ENCODE measurements at places on chromosomes 13 and 19.

GRCh38 chr19:2223391-2223790 lies 12.7 kb downstream of the PLEKHJ1 start:
- DNase-seq = no peak

DNA sequence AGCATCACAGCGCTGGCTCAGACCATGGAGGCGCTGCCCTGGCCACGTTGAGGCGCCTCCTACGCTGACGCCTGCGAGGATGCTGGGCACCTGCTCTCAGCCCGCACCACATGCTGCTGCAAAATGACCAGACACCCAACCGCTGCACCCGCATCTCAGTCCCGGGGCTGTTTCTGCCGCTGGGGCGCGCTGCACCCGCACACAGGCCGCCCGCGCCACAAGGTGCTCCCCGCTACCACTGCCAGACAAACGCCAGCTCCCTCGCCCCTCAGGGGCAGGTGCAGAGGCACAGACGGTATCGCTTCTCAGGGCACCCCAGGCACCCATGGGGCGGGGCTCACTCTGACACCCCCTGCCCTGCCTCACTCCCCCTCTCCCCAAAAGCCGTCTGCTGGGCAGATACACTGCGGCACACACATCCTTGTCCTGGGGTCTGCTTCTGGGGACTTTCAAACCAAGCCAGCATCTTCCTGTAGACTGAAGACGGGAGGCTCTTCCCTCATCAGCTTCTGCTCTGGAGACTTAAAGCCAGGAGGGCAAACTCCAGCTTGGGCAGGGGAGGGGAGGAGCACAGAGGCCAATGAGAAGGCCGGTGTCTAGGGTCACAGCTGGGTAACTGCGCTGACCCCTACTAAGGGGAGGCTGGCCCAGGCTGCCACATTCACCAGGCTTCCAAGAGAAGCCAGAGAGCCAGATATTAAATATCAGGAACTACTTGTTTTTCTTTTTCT lies 16.3 kb downstream of the CHERP start:
- DNase-seq = no peak

DNA sequence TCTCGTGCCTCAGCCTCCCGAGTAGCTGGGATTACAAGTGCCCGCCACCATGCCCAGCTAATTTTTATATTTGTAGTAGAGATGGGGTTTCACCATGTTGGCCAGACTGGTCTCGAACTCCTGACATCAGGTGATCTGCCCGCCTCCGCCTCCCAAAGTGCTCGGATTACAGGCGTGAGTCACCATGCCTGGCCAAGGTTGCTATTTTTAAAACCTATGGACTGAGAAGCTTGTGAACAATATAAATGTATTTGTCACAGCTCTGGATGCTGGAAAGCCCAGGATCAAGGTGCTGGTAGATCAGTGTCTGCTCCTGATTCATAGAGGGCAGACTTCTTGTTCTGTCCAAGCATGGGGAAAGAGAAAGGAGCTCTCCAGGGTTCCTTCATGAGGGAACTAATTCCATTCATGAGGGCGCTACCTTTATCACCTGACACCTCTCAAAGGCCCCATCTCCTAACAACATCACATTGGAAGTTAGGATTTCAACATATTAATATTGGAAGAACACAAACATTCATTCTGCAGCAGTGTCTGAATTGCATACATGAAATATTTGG lies 16.1 kb downstream of the CARD8 start:
- no peak for DNase-seq

GRCh38 chr13:105821337-105821736 lies 714.1 kb downstream of the EFNB2 start:
- no peak for DNase-seq

DNA sequence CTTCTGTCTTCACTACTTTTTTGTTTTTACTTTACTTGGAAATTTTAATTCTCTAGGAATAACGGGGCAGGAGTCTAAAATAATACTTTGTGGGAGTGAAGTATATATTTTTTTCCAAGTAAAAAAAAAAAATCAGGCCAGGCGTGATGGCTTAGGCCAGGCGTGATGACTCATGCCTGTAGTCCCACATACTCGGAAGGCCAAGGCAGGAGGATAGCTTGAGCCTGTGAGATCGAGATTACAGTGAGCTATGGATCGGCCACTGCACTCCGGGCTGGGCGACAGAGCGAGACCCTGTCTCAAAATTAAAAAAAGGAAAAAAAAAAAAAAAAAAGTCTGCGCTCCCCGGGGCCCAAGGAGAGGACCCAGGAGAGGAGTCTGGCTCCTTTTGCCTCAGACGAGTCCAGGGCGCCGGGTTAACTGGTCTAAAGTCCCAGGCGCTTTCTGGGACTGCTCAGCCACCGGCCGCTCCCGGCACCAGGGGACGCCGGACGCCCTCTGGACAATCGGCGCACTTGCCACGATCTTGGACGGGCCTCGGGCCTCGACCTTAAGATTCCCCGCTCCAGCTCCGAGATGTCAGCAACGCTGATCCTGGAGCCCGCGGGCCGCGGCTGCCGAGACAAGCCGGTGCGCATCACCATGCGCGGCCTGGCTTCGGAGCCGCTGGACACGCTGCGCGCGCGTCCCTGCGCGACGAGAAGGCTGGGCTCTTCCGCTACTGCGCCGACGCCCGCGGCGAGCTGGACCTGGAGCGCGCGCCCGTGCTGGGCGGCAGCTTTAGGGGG lies 2.7 kb upstream of the ZFP82 start:
- DNase-seq = peak; percentile 58

GRCh38 chr19:55340784-55341147 lies 1.1 kb downstream of the KMT5C start:
- DNase-seq = peak; percentile 19

DNA sequence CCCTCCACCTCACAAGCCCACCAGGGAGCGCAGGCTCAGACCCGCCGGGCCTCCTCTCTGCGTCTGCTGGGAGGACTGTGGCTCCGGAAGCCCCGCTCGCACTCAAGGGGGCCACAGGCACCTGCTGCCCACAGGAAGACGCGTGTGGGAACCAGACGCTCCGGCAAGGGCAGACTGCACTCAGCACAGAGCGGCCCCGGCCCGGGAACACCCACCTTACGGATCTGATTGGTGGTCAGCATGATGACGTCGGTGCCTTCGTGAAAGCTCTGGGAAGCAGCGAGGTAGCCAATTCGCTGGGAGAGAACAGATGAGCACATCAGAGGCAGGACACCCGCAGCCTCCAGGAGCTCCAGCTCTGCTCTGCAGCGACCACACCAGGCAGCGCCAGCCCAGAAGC lies 14.6 kb downstream of the AP3D1 start:
- no peak for DNase-seq

GRCh38 chr13:50609011-50609410 lies 234.5 kb downstream of the DLEU7 start:
- DNase-seq = no peak

GRCh38 chr19:5917431-5918107 lies 3.5 kb downstream of the CAPS start:
- no peak for DNase-seq

- DNase-seq = no peak
Observed at GRCh38 chr19:16368385-16369305, 44.0 kb downstream of the KLF2 start.

DNA sequence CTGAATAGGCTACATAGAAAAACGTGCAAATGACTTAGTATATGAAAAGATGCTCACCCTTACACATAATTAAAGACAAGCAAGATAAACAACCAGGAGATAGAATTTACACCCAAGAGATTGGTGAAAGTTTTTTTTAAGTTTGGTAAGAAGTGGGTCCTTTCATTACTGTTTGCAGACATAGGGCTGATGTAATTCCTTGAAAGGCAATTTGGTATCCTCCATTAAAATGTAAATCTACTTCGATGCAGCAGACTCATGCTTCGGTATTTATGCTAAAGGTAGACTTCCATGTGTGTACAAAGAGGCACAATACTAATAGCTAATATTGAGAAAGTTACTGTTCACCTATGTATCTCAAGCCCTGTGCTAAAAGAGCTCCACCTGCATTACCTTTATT lies 33.5 kb downstream of the CNMD start:
- DNase-seq = no peak

DNA sequence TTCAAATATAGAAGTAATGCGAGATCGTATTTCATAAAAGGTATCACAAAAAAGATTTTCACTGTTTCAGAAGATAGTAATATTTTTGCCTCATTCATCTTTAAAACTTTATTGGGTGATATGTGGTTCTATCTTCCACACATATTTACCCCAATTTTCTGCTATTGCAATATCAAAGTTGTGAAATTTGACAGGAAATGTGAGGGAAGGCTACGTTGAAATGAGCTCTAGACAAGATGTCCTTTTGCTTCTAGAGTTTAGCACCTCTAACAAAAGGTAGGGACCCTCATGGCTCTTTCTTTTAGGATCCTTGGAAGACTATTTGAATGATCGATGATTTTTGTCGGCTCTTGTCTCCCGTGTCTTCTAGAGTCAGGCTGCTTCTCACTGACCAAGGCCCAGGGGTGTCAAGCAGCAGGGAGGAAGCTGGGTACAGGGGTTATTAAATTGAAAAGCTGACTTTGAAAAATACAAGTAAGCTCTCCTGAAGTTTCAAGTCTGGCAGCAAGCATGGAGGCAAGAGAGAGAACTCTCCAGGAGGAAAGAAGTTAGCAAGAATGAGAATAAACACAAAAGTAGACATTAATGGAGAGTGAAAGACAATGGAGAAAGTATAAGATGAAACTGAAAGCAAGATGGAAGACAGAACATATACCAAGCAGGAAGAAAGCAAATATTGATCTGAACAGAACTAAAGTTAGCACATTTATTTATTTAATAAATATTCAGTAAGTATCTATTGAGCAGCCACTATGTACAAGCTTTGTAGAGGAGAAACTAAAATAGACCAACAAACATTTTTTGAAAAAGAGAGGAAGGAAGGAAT lies 73.4 kb downstream of the RUBCNL start:
- DNase-seq = no peak

DNA sequence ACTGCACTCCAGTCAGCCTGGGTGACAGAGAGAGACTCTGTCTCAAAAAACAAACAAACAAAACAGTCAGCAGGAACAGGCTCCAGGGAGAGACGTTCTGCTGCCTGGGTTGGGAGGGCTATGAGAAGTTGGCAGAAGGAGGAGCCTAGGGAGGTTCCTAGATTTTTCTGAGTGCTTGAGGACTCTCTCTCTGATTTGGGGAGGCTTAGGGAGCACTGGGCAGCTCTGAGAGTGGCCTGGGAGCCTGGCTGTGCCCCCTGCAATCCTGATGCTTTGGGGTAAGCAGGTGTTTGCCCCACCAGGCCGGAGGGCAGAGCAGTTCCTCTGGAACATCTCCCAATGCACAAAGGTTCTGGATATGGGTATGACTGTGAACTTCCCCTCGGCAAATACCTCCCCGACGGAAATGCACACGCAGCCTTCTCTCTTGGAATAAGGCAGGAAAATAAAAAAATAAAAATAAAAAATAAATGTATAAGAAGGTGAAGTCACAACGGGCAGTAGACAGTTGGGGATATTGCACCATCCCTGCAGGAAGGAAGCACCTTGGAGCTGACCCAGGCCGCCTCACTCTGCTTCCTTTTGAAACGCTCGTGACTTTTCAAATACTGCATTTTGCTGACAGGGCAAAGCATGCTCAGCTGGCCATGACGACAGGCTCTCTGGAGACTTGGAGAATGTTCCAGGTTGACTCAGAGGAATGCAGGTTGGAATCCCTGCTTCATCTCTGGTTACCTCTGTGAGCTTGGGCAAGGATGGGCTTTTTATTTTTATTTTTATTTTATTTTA lies 26.5 kb upstream of the HOMER3 start:
- DNase-seq = peak; percentile 93

DNA sequence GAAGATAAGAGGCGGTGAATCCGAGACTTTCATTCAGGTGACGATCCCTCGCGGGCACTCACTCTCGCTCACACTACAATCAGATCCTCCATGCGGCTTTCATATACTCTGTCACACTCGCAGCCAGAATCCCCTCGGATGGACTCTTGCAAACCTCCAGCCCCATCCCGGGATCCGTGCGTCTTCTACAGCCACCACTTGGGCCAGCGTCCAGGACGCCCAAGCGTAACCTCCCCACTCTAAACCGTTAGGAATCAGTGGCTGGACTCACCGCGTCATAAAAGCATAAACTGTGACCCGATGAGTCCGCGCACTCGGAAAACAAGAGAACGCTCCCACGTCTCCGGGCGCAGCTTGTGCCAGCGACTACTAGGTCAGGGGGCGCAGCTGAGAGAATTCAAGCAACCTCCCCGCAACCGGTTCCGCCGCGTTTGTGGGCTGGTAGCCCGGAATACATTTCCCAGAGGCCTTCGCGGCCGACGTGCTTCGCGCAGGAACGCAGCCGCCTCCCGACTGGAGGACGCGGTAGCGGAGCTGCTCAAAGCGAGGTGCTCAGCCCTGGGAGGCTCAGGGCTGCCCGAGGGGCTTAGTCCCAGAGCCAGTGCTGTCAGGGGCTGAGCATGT lies 27.6 kb downstream of the ZNF607 start:
- peak; percentile 81 for DNase-seq

- DNase-seq = no peak
Observed at GRCh38 chr19:28424077-28424476, 788.9 kb downstream of the UQCRFS1 start.

GRCh38 chr19:5340637-5341447 lies at the start of gene PTPRS:
TSS of gene PTPRS (minus strand) at chr19:5340812. CDS start at chr19:5286140, 54,672 bp downstream.
- peak; percentile 87 for DNase-seq

DNA sequence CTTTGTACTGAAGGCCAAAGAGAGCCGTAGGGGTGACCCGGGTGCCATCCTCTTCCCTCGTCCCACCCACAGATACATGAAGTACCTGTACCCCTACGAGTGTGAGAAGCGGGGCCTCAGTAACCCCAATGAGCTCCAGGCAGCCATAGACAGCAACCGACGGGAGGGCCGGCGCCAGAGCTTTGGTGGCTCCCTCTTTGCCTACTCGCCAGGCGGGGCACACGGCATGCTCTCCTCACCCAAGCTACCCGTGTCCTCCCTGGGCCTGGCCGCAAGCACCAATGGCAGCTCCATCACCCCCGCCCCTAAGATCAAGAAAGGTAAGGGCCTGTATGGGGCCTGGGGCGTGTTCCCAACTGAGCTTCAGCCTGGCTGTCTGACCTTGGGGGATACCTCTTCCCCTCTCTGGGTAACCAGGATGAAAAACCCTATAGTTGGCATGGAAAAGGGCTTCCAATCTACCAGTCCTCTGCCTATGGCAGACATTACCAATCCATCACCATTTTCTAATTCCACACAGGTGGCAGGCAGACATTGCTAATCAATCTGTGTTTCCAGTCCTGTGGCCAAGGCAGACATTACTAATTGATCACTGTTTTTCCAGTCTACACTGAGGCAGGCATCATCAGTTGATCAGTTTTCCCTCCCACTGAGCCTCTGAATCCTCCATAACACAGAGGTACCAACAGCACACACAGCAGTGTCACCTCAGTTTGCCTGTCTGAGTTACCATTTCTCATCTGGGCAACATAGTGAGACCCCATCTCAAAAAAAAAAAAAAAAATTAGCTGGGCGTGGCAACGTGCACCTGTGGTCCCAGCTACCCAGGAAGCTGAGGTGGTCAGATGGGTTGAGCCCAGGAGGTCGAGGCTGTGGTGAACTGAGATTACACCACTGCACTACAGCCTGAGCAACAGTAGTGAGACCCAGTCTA lies 19.1 kb upstream of the WDR18 start:
- DNase-seq = peak; percentile 44

DNA sequence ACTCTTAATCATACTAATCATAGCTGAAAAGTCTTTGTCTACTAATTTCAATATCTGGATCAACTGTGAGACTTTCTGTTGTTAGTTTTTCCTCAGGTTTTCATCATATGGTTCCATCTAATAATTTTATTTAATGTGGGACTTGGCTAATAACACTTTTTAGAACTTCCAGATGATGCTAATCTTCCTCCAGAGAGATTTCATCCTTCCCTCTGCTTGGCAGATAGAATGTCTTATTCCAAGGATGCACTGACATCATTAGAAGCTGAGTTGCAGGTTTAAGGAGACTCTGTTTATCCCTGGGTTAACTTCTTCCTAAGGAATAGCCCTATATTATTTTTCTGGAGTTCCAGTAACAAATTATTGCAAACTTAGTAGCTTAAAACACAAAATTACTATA lies 325.6 kb downstream of the COG6 start:
- no peak for DNase-seq

Data from lung microvascular endothelial cell (primary cell).